Karpas-422 (cell line): ENCODE measurements at places on chromosomes 5 and 9. TPM values are rescaled to one million over a fixed set of nuclear protein-coding genes. Genes with fewer than 3 reads are reported as not detected.

SURF1 gene
- total RNA-seq = 35.6 and 40.0 TPM in 2 replicates

TNPO1 gene
- 94.1 and 95.7 TPM in 2 replicates for total RNA-seq

GRM6 gene
- total RNA-seq = not detected in 2 replicates

RAPGEF1 gene
- 6.1 and 9.6 TPM in 2 replicates for total RNA-seq

ENTREP1 gene
- total RNA-seq = not detected in 2 replicates

OLFM1 gene
- not detected in 2 replicates for total RNA-seq

SLC6A3 gene
- not detected in 2 replicates for total RNA-seq

OR1Q1 gene
- total RNA-seq = not detected in 2 replicates

SLC34A1 gene
- total RNA-seq = not detected in 2 replicates

CTSL gene
- not detected in 2 replicates for total RNA-seq

FCN1 gene
- total RNA-seq = not detected in 2 replicates

PRELID1 gene
- total RNA-seq = 112 and 189 TPM in 2 replicates

MOB3B gene
- total RNA-seq = 0.25 and 0.45 TPM in 2 replicates

EGFLAM gene
- not detected in 2 replicates for total RNA-seq

PTGS1 gene
- total RNA-seq = 0.07 TPM in 1 of 2 replicates, not detected in the other

FAM163B gene
- not detected in 2 replicates for total RNA-seq

NR4A3 gene
- 0.18 and 0.45 TPM in 2 replicates for total RNA-seq

SPATA31C2 gene
- total RNA-seq = not detected in 2 replicates

NPM1 gene
- 1,235 and 1,970 TPM in 2 replicates for total RNA-seq

ZNF622 gene
- 23.1 and 30.2 TPM in 2 replicates for total RNA-seq

CKMT2 gene
- total RNA-seq = not detected in 2 replicates

ERAP2 gene
- 33.7 and 60.5 TPM in 2 replicates for total RNA-seq

OSMR gene
- 0.52 TPM in 1 of 2 replicates, not detected in the other for total RNA-seq

LMBRD2 gene
- total RNA-seq = 27.8 and 41.2 TPM in 2 replicates

PRDM9 gene
- total RNA-seq = not detected in 2 replicates

IL33 gene
- not detected in 2 replicates for total RNA-seq

ERGIC1 gene
- 54.4 and 67.2 TPM in 2 replicates for total RNA-seq

UTP15 gene
- 21.0 and 42.9 TPM in 2 replicates for total RNA-seq

C9orf153 gene
- total RNA-seq = 2.9 TPM in 1 of 2 replicates, not detected in the other

OR1B1 gene
- not detected in 2 replicates for total RNA-seq

PAPPA gene
- 0.14 and 0.30 TPM in 2 replicates for total RNA-seq

TNFSF15 gene
- 20.6 and 32.5 TPM in 2 replicates for total RNA-seq

SLU7 gene
- total RNA-seq = 44.2 and 65.3 TPM in 2 replicates

IFNK gene
- total RNA-seq = not detected in 2 replicates

GFI1B gene
- total RNA-seq = 6.0 and 6.5 TPM in 2 replicates

SPATA31D4 gene
- not detected in 2 replicates for total RNA-seq

KIF27 gene
- total RNA-seq = 6.5 and 7.6 TPM in 2 replicates

AGGF1 gene
- total RNA-seq = 25.9 and 31.1 TPM in 2 replicates

LVRN gene
- 0.11 and 0.22 TPM in 2 replicates for total RNA-seq
